ENCODE measurements at places on chromosomes 12 and 14.

GRCh38 chr12:113456761-113457160, 14.9 kb downstream of the LHX5 start:
- DNase-seq, result no peak

DNA sequence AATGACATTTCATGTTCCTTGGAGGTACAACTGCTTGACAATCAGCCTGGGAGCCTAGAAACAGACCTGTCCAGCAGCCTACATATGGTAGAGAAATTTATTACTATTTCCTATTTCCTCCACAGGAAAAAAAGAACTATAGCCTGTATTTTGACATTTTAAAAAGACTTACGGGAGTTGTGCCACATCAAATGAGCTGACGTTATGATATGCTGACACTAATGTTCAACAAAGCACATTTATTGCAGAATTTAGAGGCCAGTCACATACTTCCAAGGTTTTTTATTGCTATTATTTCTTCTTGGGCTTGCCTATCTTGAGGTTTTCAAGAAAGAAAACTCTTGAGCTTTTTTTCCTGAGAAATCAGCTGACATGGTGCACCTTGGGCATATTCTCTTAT, 305.3 kb downstream of the LRIG3 start:
- DNase-seq, result no peak

DNA sequence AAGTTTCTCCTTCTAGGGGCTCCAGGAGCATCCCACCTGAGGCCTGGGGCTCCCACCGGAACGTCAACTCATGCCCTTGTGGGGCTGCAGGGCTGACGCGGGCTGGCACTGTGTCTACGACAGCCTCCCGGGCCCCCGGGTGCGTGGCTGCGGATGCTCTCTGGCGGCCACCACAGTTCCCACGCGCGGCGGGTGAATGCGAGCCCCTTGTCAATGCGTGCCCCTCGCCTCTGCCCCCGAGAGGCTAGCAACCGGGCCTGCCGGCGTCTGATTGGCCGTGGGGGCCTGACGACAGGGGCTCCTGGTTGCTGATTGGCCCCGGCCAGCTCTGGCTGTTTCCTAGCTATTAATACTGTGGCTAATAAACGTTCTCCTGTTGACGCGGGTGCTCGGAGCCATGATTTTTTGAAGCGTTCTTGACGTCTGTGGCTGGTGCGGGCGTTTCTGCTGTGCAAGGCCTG, 1.8 kb upstream of the MEG3 start:
- DNase-seq, result no peak

- DNase-seq, result no peak
Measured at GRCh38 chr12:124713436-124714082, 146.1 kb upstream of the NCOR2 start.

DNA sequence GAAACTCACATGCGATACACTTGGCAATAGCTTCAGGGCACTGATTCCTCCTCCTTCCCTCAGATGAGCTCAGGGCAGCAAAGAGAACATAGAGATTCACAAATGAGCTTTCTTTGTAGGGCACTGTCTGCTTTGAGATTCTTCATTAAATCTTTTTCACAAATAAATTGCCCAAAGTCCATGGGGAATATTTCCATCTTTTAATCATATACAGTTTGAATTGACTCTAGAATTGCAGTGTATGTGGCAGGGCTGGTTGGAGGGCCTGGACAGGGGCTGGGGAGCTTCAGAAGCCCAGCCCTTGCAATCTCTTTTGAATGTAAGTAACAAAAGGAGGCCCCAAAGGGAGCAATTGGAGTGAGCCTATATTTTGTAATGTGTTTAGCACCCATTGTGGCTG, 197.5 kb downstream of the NOVA1 start:
- no peak for DNase-seq

- DNase-seq, result no peak
Measured at GRCh38 chr12:75058228-75058627, 151.4 kb downstream of the KCNC2 start.

DNA sequence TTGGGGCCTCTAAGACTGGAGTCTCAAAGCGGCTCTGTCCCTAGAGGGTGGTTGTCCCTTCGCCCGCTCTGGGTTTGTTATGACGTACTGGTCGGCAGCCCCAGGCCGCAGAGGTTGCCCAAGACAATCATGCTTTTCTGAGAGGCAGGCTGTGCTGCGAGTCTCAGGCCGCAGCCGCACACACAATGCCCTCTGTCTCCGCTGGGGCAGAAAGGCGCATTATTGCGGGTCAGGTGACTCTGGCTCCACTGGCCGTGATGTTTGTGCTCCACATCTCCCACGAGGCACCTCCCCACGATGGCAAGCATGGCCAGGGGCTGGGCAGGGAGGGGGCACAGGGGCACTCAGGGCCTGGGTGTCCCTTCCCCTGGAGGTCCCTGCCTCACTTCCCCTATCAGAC, 21.0 kb upstream of the PLEKHG3 start:
- no peak for DNase-seq
